ENCODE measurements at places on chromosomes 16 and 17.

- DNase-seq: no peak
Observed at GRCh38 chr17:77371117-77371887, 230.5 kb downstream of the SEC14L1 start.

DNA sequence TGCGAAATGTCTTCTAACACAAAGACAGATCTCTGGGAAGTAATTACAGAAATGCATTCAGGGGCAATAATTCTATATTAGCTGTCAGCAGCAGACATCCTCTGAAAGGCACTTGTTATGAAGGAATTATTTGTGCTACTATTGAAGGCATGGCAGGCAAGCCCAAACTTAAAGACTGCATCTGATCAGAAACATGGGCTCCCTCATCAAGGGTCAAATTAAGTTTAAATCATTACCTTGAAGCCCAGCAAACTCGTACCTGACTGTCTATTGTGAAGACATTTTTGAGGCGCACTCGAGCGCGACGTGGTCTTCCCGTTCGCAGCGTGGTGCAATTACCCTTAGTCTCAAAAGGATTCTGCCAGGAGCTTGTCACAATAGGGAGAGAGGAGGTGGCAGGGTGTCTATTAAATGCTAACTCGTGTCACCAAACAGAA lies 110.6 kb downstream of the ZNF423 start:
- no peak for DNase-seq

- no peak for DNase-seq
Observed at GRCh38 chr17:79811011-79811867, 14.4 kb upstream of the CBX8 start.

- no peak for DNase-seq
Observed at GRCh38 chr16:24745391-24745790, 15.9 kb downstream of the TNRC6A start.

- DNase-seq: no peak
Observed at GRCh38 chr16:49023050-49023449, 258.6 kb downstream of the CBLN1 start.

DNA sequence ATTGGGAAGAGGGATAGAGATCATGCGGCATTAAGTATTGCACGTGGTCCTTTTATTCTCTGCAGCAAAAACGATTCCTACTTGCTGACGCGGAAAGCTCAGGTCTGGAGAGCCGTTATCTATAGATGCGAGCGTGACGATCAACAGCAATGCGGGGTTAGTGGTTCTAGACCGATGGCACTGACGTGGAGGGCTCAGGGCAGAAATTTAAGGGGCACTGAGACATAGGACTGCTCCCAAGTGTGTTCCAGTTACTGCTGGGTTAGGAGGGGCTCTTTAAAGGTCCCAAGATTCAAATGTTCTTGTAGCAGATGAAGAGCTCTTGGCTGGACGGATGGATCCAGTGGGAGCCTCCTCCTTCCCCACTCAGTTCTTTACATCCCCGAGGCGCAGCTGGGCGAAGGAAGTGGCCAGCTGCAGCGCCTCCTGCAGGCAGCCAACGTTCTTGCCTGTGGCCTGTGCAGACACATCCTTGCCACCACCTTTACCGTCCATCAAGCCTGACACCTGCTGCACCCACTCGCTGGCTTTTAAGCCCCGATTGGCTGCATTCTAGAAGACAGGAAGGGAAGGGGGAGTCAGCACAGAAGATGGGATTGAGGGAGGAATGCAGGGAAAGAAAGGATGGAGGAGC lies 732 bp upstream of the EXOSC6 start:
- DNase-seq: no peak

Measured in left renal cortex interstitium (tissue), 4 donors.